ENCODE measurements at places on chromosomes 13 and 19.
A peak's percentile ranks its signal among the peaks of the same experiment; 100 is the strongest.

DNA sequence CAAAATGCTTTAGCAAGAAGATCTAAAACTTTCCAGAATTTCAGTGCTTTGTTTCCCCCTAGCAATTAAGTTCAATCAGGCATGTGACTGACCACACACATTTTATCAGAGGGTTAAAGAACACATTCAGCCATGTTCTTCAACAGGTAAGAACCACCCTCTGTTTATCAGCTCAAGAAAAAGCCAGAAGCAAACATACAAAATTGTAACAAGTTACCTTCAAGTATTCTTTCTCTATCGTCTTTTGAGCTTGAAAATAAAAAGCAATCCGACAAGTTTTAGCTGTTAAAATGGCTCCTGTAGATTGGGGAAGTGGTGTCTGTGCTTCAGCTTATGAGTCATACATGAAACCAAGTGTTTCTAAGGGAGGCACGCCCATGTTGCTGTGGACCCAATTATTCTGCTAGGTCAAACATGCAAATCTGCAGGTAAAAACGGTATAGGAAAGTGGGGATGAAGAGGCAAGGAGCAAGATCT lies at the start of gene ELF1:
Gene ELF1, minus strand, starts transcription at position 306 of the 477 bp plus-strand sequence. CDS start 37,262 bp downstream, outside the sequence.
- peak within 1 kb of the TSS; percentile 99 for H3K27ac ChIP-seq
- peak; percentile 26 for DNase-seq
- H3K36me3 ChIP-seq = peaks cover 31% of the 10 kb centered on the region
- H3K4me1 ChIP-seq = peaks cover 46% of the 10 kb centered on the region
- H3K4me3 ChIP-seq = peak within 1 kb of the TSS; percentile 94

DNA sequence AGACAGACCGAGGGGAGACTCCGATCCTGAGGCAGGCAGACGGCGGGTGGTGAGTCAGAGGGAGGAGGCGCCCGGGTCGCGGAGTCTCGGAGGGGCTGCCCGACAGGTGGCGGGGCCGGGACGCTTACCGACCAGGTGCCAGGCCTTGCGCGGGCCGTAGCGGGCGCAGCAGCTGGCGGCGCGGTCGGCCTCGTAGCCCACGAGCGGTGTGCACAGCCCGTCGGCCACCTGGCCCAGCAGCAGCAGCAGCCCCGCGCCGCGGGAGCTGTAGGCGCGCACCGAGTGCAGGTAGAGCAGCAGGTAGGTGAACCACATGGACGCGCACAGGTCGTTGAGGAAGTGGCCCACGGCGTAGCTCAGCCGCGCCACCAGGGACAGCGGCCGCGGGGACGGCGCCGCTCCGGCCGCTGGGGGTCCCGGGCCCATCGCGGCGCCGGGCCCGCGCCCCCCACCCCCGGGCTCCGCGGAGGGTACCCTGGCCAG lies 367 bp downstream of the MFSD12 start:
- peak overlapping the region; percentile 81 for H3K27ac ChIP-seq
- peaks cover 60% of the 10 kb centered on the region for H3K4me1 ChIP-seq
- DNase-seq = peak; percentile 57
- peak overlapping the region; percentile 89 for H3K4me3 ChIP-seq
- H3K27me3 ChIP-seq = no peaks in the 10 kb centered on the region

DNA sequence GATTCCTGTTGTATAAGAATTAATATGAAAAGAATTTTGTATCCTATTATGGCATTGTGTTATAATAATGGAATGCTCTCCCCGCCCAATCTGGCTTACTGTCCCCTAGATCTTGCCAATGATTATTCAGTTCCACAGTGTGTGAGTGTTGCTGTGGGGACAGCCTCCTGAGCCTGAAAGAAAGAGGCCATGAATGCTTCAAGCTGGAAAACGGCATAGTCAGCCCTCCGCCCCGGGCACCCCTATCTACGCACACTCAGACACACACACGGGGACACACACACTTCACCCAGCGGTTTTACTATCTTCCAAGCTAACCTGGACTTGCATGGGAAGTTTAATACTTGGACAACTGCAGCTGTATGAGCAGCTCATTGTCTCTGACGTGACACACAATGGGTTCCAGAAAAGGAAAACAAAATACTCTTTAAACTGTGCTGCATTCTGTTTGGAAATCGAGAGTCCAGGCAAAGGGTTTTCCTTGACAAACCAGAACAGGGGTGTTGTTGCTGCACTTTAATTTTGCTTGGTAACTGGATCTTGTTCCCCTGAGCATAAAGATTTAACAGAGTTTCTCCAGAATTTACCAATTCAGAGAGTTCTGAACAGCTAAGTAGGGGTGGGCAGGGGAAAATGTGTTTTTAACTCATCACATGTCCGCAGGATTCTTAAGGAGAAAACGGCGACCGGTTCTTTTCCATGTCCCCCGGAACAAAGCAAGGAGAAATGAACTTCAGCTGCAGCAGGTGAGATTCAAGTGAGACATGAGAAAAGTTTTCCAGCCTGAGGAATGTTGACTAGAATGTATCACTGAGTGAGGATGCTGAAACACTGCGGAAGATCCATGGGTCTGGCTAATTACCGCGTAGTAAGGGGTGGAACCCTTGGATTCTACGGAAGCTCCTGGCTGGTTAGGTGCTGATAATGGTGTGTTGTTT lies 472.9 kb downstream of the FOXO1 start:
- no peak overlapping the region for H3K4me3 ChIP-seq
- H3K36me3 ChIP-seq = no peaks in the 10 kb centered on the region
- H3K4me1 ChIP-seq = peaks cover 15% of the 10 kb centered on the region
- H3K27ac ChIP-seq = no peak overlapping the region

DNA sequence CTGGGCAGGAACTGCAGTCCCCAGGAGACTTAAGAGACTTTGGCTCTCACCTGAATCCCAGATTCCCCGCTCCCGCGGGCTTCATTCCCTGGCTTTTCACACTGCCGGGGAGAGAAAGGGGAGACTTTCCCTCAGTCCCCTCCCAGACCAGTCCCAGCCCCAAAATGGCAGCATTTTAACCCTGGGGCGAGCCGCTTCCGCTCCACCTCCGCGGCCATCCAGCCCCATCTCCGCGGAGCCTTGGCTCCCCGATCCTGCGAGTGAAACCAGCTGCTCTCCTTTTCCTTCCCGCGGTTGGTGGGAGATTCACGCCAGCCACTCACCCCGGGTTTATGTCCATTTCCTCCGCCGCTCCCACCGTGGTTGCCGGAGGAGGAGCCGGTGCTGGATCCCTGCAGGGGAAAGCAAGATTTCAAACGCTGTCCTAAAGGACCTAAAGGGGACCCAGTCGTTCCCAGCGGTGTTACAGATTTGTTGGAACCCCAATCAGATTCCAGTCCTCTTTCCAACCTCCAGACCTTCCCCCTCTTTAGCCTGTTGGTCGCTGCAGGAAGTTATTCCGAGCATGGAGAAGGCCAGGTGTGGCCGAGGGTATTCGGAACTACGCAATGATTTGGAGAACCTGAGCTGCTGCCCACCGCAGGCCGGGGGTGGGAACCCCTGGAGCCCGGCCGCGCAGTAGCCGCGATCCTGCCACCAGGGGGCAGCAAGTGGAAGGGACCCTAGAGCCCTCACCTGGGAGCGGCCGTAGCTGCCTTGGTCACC lies 3.4 kb downstream of the DMKN start:
- DNase-seq = peak; percentile 76
- no peaks in the 10 kb centered on the region for H3K36me3 ChIP-seq
- H3K27me3 ChIP-seq = peaks cover 53% of the 10 kb centered on the region

DNA sequence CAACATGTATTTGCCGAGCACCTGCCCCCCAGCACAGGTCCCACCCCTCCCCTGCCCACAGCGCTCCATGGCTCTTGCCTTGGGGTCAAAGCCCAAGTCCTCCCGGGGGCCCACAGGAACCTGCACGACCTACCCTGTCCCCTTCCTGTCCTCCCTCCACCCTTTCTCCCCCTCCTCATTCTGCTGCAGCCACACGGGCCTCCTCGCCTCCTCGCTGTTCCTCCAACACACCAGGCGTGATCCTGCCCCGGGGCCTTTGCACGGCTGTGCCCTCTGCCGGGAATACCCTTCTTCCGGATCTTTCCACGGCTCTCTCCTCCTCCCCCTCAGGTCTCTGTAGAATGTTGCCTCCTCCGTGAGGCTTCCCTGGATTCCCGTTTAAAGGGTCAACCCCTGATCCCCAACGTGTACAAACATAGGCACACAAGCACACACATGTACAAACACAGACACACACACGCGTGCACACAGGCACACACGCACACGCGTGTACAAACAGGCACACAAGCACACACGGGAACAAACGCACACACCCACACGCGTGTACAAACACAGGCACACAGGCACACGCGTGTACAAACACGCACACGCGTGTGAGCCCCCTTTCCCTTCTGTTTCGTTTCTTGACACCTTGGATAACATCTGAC lies 2.8 kb downstream of the MADCAM1 start:
- H3K36me3 ChIP-seq = no peaks in the 10 kb centered on the region
- peaks cover 14% of the 10 kb centered on the region for H3K4me1 ChIP-seq
- H3K27me3 ChIP-seq = peaks cover 12% of the 10 kb centered on the region
- DNase-seq = no peak
- no peak overlapping the region for H3K27ac ChIP-seq

DNA sequence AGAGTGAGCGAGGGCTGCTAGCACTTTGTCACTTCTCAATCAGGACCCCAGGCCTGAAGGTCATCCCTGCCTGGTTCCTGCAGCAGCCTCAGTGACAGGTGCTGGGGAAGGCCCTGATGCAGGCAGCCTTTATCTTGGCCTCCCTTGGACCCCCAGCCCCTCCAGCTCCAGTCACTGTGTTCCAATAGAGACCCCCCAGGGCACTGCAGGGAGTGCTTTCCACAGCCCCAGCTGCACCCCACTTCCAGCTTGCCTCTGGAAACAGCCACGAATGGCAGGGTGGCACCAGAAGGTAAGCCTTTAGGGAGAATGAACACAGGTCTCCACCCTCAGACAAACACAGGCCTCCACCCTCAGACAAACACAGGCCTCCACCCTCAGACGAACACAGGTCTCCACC lies 241.6 kb upstream of the SGCG start:
- no peaks in the 10 kb centered on the region for H3K36me3 ChIP-seq
- H3K27me3 ChIP-seq = no peaks in the 10 kb centered on the region
- DNase-seq = no peak
- no peak overlapping the region for H3K4me3 ChIP-seq
- H3K4me1 ChIP-seq = no peaks in the 10 kb centered on the region

- no peak overlapping the region for H3K4me3 ChIP-seq
- peaks cover 13% of the 10 kb centered on the region for H3K27me3 ChIP-seq
- no peak overlapping the region for H3K27ac ChIP-seq
These were observed 35.8 kb upstream of the MEDAG start for GRCh38 chr13:30870049-30870884.

- no peak overlapping the region for H3K4me3 ChIP-seq
- no peaks in the 10 kb centered on the region for H3K36me3 ChIP-seq
- no peaks in the 10 kb centered on the region for H3K4me1 ChIP-seq
- H3K27me3 ChIP-seq = no peaks in the 10 kb centered on the region
These were observed 28.2 kb upstream of the FBL start for GRCh38 chr19:39874404-39874803.

- H3K27ac ChIP-seq = no peak overlapping the region
- DNase-seq = no peak
- no peak overlapping the region for H3K4me3 ChIP-seq
- H3K27me3 ChIP-seq = peaks cover 32% of the 10 kb centered on the region
These were observed 6.0 kb downstream of the COX6B2 start for GRCh38 chr19:55348317-55349034.

- no peaks in the 10 kb centered on the region for H3K4me1 ChIP-seq
- DNase-seq = no peak
- H3K36me3 ChIP-seq = no peaks in the 10 kb centered on the region
- H3K27me3 ChIP-seq = no peaks in the 10 kb centered on the region
- no peak overlapping the region for H3K27ac ChIP-seq
- no peak overlapping the region for H3K4me3 ChIP-seq
These were observed 271.9 kb upstream of the SPRY2 start for GRCh38 chr13:80612804-80613203.

DNA sequence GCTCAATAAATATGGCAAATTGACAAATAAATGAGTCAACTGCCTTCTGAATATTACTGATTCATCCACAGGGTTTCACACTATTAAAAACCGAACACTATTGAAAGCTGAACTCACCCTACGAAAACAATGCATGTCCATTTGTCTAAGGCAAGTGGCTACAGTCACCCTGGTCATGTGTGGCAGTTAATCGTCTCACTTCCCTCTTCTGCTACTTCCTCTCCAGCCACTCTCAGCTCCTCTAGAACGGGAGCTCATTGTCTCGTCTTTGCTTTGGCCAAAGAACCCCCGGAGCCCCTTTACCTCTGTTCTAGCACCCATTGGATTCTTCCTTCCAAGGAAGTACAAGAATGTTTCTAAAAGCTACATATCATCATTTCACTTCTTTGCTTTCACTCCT lies 74.4 kb upstream of the ZNF599 start:
- H3K27me3 ChIP-seq = no peaks in the 10 kb centered on the region
- H3K4me1 ChIP-seq = peaks cover 8% of the 10 kb centered on the region
- H3K4me3 ChIP-seq = no peak overlapping the region
- no peak for DNase-seq
- H3K27ac ChIP-seq = no peak overlapping the region
- H3K36me3 ChIP-seq = peaks cover 14% of the 10 kb centered on the region

- H3K4me1 ChIP-seq = peaks cover 46% of the 10 kb centered on the region
- peak overlapping the region; percentile 98 for H3K4me3 ChIP-seq
- peak; percentile 61 for DNase-seq
- H3K27me3 ChIP-seq = no peaks in the 10 kb centered on the region
- peaks cover 26% of the 10 kb centered on the region for H3K36me3 ChIP-seq
- peak overlapping the region; percentile 98 for H3K27ac ChIP-seq
These were observed 4.2 kb downstream of the LIPE start for GRCh38 chr19:42422901-42423461.

DNA sequence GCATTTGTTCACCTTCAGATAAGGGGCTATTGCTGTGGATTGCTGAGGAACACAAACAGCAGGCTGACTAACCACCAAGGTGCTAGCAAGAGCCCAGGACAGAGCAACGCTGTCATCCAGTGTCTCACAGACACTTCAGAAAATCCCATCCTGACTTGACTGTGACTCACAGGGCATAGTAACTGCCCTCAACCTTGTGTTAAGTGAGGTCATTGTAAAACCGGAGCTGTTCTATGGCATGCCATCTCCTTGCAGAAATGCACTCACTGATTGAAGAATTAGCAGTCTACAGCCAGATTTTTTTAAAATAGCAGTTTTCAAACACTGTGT lies 51.1 kb downstream of the TNFRSF19 start:
- H3K36me3 ChIP-seq = no peaks in the 10 kb centered on the region
- H3K4me3 ChIP-seq = no peak overlapping the region
- H3K27ac ChIP-seq = no peak overlapping the region
- no peaks in the 10 kb centered on the region for H3K4me1 ChIP-seq
- peaks cover 4% of the 10 kb centered on the region for H3K27me3 ChIP-seq

- H3K36me3 ChIP-seq = peaks cover 3% of the 10 kb centered on the region
- H3K27ac ChIP-seq = no peak overlapping the region
- peaks cover 3% of the 10 kb centered on the region for H3K4me1 ChIP-seq
- DNase-seq = no peak
- H3K4me3 ChIP-seq = no peak overlapping the region
- H3K27me3 ChIP-seq = no peaks in the 10 kb centered on the region
These were observed 17.7 kb downstream of the INTS6 start for GRCh38 chr13:51435002-51435578.

- H3K4me3 ChIP-seq = no peak overlapping the region
- H3K27ac ChIP-seq = no peak overlapping the region
- no peaks in the 10 kb centered on the region for H3K36me3 ChIP-seq
These were observed 75.3 kb upstream of the SERP2 start for GRCh38 chr13:44298314-44298713.

GRCh38 chr13:112079696-112080095 lies 12.7 kb downstream of the SOX1 start:
- peaks cover 25% of the 10 kb centered on the region for H3K27me3 ChIP-seq
- H3K27ac ChIP-seq = no peak overlapping the region
- no peak overlapping the region for H3K4me3 ChIP-seq
- no peaks in the 10 kb centered on the region for H3K4me1 ChIP-seq
- H3K36me3 ChIP-seq = no peaks in the 10 kb centered on the region

All from activated B cell treated with CpG ODN at 0.5 μM for 24 hours (primary cell).